ENCODE measurements at places on chromosomes 11 and 22.

GRCh38 chr11:66555416-66555815 is 8.7 kb downstream of the ACTN3 start:
- no peaks in the 10 kb centered on the region for H3K36me3 ChIP-seq
- H3K4me1 ChIP-seq = no peaks in the 10 kb centered on the region
- no peak overlapping the region for H3K4me3 ChIP-seq
- DNase-seq = no peak

- H3K4me1 ChIP-seq = no peaks in the 10 kb centered on the region
- no peak overlapping the region for H3K4me3 ChIP-seq
- DNase-seq = peak; percentile 4
- H3K27ac ChIP-seq = no peak overlapping the region
- H3K36me3 ChIP-seq = no peaks in the 10 kb centered on the region
Observed at GRCh38 chr22:42376711-42377554, 55.3 kb downstream of the NFAM1 start.

DNA sequence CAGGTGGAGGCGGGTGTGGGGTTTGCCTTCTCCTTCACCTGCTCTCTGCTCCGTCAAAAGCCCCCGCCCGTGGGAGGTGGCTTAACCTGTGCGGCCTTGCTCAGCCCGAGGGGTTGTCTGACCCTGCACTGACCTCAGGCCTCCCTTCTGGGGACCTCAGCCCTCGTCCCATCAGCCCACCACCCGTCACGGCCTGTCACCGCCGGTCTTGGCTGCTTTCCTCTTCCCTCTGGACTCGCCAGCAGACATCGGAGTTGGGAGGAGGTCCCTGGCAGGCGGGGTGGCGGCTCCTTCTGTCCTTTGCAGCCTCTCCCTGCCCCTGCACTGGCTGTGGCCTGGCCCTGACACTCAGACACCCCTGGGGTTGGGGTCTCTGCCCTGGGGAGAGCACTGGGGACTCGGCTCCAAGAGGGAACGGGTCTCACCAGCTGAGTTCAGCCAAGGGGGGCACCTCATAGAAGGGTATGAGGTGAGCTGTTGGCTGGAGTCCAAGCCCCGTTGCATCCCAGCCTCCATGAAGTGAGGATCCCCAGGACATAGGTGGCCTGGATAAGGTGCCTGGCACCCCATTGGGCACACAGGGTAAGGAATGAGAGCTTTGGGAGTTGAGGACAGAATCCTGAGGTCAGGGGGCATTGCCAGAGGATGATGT is 999.6 kb downstream of the BRD1 start:
- H3K4me1 ChIP-seq = peaks cover 4% of the 10 kb centered on the region
- no peak overlapping the region for H3K4me3 ChIP-seq
- no peak overlapping the region for H3K27ac ChIP-seq
- H3K27me3 ChIP-seq = no peaks in the 10 kb centered on the region
- DNase-seq = no peak

DNA sequence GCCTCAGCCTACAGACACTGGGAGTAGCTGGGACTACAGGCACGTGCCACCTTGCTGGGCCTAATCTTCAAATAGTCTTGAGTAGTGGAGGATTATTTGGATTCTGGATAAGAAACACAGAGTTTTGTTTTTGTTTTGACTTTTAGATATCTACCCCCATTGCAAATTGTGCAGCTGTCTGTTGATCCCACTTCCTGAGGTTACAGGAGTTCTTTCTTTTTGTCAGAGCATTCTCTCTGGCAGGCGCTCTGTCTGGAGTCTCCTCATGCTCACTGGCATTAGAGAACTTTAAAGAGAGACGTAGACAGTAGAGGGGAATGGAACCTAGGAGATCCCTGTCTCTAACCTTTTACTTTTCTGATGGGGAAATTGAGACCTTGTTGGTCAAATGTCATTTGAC is 7.8 kb upstream of the ADAMTS8 start:
- DNase-seq = no peak
- H3K36me3 ChIP-seq = no peaks in the 10 kb centered on the region
- peaks cover 13% of the 10 kb centered on the region for H3K4me1 ChIP-seq

DNA sequence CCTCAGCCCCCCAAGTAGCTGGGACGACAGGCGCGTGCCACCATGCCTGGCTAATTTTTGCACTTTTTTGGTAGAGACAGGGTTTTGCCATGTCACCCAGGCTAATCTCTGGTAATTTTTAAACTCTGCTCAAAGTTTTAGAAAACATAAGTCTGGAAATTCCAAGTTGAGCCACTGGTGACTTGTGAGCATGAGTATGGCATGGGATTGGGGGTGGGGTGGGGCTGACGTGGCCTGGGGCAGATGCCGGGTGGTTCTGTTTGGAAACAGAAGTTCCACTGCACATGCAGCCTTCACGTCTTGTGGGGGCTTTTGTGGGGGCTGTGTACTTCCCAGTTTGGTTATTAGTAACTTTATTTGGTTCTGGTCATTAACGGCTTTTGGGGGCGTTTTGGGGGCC is 67.3 kb downstream of the PTPRJ start:
- peaks cover 15% of the 10 kb centered on the region for H3K4me1 ChIP-seq
- H3K36me3 ChIP-seq = no peaks in the 10 kb centered on the region
- H3K27ac ChIP-seq = no peak overlapping the region
- H3K4me3 ChIP-seq = no peak overlapping the region
- DNase-seq = no peak

DNA sequence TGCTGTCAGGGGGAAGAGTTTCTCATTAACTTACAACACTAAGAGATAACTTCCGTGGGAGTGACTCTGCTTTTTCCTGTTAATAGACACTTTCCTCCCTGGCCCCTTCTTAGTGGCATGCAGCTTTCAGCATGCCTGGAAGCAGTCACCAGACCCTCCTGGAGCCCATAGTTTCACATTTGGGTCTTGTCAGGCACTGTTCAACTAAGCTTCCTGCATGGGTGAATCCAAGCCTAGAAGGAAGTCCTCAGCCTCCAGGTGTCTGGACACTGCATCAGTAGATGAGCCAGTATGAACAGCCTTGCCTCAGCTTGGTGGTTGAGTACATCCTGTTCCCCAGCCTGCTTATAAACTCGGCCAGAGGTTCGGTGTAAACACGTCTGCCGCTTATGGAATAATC is 68.1 kb downstream of the PPP6R3 start:
- no peaks in the 10 kb centered on the region for H3K27me3 ChIP-seq
- H3K36me3 ChIP-seq = peaks cover 16% of the 10 kb centered on the region
- no peak for DNase-seq
- H3K4me3 ChIP-seq = no peak overlapping the region
- H3K4me1 ChIP-seq = peaks cover 12% of the 10 kb centered on the region

DNA sequence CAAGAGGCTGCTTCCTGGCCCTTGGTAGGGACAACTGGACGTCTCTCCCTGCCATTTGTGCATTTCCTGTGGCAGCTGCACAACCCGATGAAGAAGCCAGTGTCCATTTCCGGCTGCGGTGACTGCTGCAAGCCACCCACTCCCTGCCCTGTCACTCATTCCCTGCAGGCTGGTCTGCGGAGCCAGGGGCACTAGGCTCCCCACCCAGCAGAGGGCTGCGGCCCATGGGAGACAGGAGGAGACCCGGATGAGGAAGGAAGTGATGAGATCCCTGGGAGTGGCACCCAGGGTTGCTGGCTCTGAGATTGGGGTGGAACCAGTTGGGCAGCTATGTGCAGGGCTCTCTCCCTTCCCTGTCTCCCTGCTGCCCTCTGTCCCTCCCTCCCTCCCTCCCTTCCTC is 10.0 kb upstream of the MYRF start:
- H3K4me1 ChIP-seq = peaks cover 8% of the 10 kb centered on the region
- H3K27me3 ChIP-seq = no peaks in the 10 kb centered on the region
- no peak overlapping the region for H3K4me3 ChIP-seq
- no peak overlapping the region for H3K27ac ChIP-seq
- DNase-seq = no peak
- H3K36me3 ChIP-seq = peaks cover 3% of the 10 kb centered on the region

DNA sequence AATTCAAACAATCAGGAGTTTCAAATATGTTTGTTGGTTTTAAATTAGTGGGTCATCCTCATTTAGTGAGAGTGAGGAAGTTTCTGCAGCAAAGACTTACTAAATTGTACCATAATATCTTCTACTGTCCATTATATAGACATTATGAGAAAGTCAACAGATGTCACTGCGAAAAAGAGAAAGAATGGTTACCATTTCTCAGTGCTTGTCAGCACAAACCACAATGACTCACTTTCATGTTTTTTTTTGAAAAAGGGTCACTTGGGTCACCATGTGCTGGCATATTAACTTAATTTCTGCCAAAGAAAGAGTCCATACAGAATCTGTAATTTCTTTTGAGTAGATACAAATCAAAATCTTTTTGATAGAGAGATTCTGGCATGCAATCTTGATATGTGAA is 924.6 kb upstream of the FAT3 start:
- H3K4me1 ChIP-seq = peaks cover 9% of the 10 kb centered on the region
- H3K4me3 ChIP-seq = no peak overlapping the region
- no peaks in the 10 kb centered on the region for H3K36me3 ChIP-seq
- H3K27ac ChIP-seq = no peak overlapping the region
- DNase-seq = peak; percentile 20

DNA sequence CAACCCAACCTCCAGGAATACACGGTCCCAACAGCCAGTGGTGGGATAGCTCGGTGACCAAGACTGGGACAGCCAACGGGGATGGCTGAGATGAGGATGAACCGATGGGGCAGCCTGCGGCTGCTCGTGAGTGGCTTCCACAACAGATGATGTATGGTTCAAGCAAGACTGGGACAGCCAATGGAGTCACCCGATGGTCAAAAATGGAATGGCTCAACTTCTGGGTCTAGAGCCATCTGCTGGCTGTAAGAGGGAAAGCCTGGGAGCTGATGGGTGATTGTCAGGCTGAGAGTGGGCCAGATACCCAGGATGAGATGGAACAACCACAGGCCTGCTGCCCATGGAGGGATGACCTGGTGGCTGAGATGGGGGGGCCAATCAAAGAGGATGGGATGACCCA is 35.5 kb downstream of the SYT7 start:
- no peak overlapping the region for H3K4me3 ChIP-seq
- no peaks in the 10 kb centered on the region for H3K4me1 ChIP-seq
- peaks cover 2% of the 10 kb centered on the region for H3K27me3 ChIP-seq
- no peak for DNase-seq
- H3K27ac ChIP-seq = no peak overlapping the region

DNA sequence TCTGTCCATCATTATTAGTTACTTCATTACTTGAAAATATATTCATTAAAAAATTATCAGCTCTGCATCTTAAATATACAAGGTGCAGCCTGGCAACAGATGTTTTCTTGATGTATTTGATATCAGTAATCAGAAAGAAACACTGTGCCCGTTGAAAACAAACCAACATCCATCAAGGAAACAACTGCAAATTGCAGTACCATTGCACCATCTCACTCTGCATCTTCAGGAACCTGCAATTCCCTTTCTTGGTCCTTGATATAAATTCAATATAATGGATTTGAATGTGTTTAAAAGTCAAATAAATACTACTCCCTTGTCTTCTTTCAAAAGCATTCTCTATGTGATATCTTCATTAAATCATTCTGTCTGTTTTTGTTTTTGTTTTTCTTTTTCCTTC is 1131.2 kb downstream of the FAM181B start:
- DNase-seq = no peak
- no peak overlapping the region for H3K27ac ChIP-seq
- no peaks in the 10 kb centered on the region for H3K36me3 ChIP-seq
- no peaks in the 10 kb centered on the region for H3K27me3 ChIP-seq
- no peaks in the 10 kb centered on the region for H3K4me1 ChIP-seq
- no peak overlapping the region for H3K4me3 ChIP-seq

GRCh38 chr11:109236696-109237095 is 185.3 kb upstream of the C11orf87 start:
- H3K36me3 ChIP-seq = no peaks in the 10 kb centered on the region
- DNase-seq = peak; percentile 40
- no peaks in the 10 kb centered on the region for H3K27me3 ChIP-seq
- no peaks in the 10 kb centered on the region for H3K4me1 ChIP-seq

GRCh38 chr11:121467965-121468364 is 15.2 kb upstream of the SORL1-AS1 start:
- H3K4me1 ChIP-seq = peaks cover 36% of the 10 kb centered on the region
- peak; percentile 22 for DNase-seq
- H3K27ac ChIP-seq = no peak overlapping the region
- no peaks in the 10 kb centered on the region for H3K27me3 ChIP-seq
- no peaks in the 10 kb centered on the region for H3K36me3 ChIP-seq

DNA sequence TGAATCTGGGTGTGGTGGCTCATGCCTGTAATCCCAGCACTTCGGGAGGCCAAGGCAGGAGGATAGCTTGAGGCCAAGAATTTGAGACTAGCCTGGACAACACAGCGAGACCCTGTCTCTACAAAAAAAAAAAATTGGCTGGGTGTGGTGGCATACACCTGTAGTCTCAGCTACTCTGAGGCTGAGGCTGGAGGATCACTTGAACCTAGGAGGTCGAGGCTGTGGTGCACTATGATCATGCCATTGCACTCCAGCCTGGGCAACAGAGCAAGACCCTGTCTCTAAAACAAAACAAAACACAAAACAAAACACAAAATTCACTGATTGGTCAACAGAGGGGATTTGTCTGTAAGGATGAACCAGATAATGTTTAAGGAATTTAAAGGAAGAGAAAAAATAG is 113.7 kb downstream of the STIM1 start:
- no peaks in the 10 kb centered on the region for H3K4me1 ChIP-seq
- no peaks in the 10 kb centered on the region for H3K36me3 ChIP-seq
- H3K4me3 ChIP-seq = no peak overlapping the region
- H3K27ac ChIP-seq = no peak overlapping the region

DNA sequence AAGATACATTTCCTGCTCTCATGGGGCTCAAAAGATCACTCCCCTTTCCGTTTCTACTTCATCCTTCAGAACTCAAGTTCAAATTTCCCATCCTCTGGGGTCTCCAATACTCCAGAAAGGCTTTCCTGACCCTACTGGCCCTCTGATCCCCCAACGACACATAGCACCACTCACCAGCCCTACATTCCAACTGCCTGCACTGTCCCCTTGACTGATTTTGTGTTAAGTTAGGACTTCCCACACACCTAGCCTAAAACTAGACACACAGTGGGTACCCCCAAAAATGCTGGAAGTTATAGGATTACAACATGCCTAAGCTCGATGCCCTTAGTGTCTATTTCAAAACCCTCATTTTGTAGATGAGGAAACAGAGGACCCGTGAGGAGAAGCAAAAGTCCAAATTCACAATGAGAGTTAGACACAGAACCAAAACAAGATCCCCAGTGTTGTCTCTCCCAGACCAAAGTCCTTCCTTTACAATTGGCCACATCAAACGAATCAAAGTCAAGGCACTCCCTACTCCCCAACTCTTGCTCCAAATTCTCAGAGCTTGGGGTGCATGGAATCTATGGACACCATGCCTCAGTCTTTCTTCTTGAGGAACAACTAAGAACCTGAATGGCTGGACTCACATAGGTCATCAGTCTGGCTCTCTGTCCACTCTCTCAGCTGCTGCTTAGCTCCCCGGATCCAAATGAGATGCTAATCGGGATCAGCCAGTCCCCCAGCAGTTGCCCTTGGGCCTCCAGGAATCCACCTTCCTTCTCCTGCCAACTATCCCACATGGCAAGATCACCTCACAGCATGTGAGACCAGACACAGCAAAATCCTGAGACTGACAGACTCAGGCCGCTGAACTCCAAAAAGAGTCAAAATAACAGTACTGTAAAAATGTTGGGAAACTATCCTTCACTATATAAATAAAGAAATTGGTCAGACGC is 1.7 kb downstream of the CLPB start:
- peaks cover 3% of the 10 kb centered on the region for H3K36me3 ChIP-seq
- H3K4me3 ChIP-seq = no peak overlapping the region
- H3K27ac ChIP-seq = no peak overlapping the region
- peaks cover 11% of the 10 kb centered on the region for H3K4me1 ChIP-seq
- no peaks in the 10 kb centered on the region for H3K27me3 ChIP-seq

GRCh38 chr11:47302853-47303252 is 32.9 kb downstream of the MADD start:
- no peak for DNase-seq
- H3K27me3 ChIP-seq = no peaks in the 10 kb centered on the region
- H3K36me3 ChIP-seq = peaks cover 18% of the 10 kb centered on the region
- H3K27ac ChIP-seq = no peak overlapping the region
- no peak overlapping the region for H3K4me3 ChIP-seq
